ENCODE measurements at places on chromosomes 6 and 20.

DNA sequence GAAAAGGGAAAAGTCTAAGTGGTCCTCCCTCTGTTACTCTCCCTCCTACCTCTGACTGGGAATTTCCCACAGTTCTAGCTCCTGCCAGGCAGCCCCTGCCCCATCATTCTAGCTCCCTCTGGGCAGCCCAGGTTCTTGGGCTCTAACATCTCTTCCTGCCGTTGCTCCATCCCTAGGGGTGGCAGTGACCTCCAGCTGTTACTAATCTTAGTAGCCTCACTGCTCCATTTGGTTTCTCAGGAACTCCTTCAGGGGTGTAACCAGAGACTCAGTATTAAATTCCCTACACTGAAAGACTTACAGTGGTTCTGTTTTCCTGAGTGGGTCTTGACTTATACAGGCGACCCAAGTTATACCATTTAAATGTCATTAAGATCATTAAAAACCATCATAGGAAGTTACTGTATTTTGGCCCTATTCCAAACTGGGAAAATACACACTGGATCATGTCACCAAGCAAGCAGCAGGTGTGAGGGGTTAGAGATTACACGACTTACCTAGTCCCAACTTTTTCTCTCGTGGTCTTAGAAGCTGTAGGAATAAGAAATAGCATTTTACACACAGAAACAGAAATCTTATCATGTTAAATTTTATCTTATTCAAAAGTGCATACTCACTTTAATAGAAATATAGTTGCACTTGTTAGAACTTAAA is 10.1 kb downstream of the DPM1 start:
- no peak for DNase-seq

DNA sequence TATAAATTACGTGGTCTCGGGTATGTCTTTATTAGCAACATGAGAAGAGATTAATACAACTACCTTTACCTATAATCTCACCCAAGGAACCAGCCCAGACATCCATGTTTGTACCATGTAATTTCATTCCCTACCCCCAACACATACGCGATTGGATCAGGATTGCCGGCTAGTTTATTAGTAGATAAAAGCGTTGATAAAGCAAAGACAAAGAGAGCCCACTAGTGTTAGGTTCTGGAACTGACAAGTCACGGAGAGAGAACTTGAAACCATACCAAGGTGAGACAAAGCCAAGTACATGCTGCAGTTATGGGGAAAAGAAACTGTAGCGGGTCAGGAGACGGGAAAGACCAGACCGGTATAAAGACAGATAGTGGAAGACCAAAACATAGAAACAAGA is 37.4 kb upstream of the FAM135A start:
- DNase-seq: no peak

- no peak for DNase-seq
Measured at GRCh38 chr6:148720897-148721296, 25.9 kb upstream of the UST start.

GRCh38 chr6:142444376-142444775 is 142.6 kb downstream of the ADGRG6 start:
- DNase-seq: no peak

- DNase-seq: no peak
Measured at GRCh38 chr20:59962155-59962554, 3.9 kb downstream of the CDH26 start.

GRCh38 chr6:127367023-127367375 is 23.6 kb upstream of the ECHDC1 start:
- peak; percentile 27 for DNase-seq

DNA sequence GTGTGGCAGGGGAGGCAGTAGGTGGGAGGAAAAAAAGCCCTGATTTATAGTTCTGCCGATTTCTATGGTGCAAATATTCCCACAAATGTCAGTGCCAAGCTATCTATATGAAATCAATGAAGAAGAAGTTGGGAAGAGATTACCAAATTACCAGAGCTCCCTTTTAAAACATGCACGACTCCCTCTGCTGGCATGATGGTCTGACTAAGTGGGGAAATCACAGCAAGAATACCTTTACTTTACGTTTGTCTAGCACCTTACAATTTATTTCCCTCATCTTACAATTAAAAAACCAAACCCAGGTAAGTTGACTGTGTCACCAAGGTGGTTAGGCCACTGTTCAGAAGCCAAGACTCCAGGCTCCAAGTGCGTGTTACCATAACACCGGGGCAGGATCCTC is 55.6 kb downstream of the AGPAT4 start:
- DNase-seq: no peak

DNA sequence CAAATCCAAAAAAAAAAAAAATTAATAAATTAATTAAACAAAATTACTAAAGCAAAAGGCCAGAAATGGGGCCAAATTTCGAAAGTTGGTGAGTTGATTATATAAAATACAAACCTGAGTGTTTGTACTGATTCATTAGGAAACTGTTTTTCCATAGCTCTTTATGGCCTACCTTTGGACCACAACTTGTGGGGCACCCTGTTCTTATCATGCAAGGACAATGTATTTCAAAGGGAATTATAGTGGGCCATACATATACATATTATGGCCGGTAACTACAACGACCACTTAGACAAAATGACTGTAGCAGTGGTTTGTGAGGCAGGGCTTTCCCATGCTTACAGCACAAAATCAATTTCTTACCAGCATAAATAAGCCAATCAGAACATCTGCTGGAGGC is 69.5 kb downstream of the ESF1 start:
- DNase-seq: no peak

DNA sequence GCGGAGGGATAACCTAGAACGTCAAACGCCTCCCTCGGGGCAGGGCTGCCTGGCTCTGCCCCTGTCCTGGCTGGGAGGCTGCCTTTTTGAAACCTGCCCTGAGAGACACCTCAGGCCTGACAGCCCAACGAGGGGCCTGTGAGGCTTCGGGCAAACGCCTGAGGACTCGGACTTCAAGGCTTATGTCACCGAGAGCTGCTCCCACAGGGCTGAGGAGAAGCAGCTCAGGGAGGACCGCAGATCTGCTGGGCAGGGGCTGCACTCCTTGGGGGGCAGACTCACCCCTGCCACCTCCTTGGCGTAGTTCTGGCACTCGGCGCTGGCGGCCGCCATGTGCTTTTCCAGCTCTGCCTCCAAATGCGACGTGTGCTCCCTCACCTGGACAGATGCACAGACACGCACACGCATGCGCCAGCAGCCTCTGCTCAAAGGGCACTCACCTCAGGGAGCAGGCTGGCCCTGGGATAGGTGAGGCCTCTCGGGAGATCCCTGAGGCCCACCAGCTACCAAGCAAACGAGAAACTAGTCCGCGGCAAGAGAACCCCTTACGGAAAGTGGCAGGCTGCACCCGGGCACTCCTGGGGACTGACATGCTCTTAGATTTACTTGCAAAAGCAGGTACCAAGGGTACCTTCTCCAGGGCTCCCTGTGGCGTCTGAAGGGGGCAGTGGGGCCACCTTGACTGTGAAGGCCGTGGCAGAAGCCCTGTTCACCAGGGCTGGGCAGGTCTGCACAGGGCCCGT is 49.6 kb downstream of the DSTN start:
- DNase-seq: no peak

Measured in erythroblast (primary cell).